ENCODE measurements at places on chromosomes 3 and 15.

DNA sequence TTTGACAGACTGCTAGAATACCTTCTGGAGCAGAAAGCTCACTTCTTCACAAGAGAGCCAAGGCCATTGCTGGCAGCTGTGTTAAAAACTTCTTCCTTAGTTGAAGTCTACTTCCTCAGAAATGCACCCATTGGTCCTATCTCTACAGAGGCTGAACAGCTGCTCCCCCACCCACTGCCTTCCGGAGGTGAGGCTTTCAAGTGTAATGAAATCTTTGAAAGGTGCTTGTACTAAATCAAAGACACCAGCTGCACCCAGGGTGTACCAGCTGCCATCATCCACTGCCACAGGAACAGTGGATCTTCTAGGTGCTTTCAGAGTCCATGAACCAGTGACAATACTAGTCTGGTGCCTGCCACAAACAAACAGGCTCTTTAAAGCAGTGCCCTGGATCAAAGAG is 26.4 kb upstream of the HERC1 start:
- DNase-seq, result no peak

DNA sequence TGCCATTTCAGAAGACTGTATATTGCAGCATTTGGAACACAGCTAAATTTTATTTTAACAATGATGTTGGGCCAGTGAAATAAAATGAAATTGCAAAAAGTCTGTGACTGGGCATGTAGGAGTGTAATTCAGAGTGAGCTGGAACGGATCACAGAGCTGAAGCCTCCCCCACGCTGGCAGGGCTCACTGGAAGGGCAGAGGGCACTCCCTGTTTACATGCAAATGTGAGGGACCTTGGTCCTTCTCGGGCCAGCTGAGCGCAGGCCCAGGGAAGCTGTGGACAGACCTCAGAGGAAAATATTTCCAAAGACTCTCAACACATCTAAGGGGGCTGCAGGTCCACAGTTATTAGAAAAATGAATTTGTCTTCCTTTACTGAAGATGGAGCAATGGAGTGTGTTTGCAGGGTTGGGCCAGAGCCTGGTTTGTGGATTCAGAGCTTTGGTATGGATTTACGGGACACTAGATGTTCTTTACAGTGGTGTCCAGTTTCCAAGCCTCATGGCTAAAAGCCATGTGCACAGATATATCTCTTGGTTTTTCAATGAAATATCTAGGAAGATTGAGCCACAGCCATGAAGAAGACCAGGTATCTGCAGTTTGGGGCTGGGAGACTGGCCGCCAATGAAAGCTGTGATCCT is 32.0 kb downstream of the TRPM1 start:
- DNase-seq, result no peak

DNA sequence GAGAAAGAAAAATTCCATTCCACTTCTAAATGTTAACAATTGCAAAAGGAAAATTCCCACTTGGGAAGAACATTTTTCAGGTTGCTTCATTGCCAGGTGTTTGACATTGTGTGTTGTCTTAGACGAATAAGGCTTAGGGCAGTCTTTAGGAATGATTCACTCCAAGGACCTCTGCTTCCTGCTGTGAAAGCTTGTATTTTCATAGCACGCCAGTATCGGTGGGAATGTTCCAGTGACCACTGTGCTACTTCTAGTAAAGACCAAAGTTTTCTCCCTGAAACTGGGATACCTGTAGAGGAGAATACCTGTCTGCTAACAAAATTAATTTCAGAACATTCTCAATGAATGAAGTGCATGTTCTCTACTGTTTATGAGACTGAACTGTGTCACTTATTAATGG is 64.1 kb downstream of the CDIN1 start:
- no peak for DNase-seq

- peak; percentile 65 for DNase-seq
Observed at GRCh38 chr3:161851941-161852566, 355.4 kb downstream of the OTOL1 start.

DNA sequence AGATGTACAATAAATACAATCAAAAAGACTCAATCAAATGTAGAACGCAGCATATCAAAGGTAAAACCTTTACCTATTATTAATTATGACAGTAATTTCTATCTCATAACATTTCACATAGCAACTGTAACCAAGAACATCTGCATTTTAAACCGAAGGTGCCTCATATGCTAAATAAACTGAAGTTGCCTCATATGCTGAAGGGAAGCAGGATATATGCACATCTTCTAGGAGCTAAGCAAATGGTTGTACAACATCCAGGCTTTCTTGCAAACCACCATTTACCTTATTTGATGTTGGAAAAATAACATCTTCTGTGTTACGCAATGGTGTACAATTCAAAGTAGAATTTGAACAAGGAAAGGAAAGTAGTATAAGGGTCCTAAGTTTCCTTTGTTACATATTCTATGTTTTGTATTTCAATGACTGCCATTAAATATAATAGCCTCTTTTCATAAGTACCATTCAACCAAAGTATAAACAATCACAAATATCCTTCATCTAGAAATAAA is 145.9 kb downstream of the SATB1 start:
- DNase-seq, result no peak

- DNase-seq, result no peak
Observed at GRCh38 chr3:36918050-36918449, 26.8 kb downstream of the TRANK1 start.

GRCh38 chr3:197613199-197613598 is 57.4 kb upstream of the BDH1 start:
- DNase-seq, result no peak

DNA sequence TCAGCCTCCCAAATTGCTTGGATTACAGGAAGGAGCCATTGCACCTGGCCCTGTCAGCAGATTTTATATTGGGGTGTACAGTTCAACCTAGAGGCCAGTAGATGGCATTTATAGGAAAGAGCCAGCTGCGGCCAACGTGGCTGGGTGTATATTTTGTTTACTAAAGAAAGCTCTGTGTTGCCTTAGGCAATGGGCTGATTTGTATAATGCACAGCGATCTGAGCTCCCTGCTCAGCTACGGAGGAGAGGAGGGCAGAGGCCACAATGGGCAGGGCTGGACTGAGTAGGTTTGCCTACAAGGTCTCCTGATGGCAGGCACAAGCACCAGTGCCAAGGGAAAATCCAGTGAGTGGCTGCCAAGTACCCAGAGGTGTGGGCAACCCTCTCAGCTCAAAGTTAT is 282.4 kb downstream of the ARPP21 start:
- DNase-seq, result no peak

DNA sequence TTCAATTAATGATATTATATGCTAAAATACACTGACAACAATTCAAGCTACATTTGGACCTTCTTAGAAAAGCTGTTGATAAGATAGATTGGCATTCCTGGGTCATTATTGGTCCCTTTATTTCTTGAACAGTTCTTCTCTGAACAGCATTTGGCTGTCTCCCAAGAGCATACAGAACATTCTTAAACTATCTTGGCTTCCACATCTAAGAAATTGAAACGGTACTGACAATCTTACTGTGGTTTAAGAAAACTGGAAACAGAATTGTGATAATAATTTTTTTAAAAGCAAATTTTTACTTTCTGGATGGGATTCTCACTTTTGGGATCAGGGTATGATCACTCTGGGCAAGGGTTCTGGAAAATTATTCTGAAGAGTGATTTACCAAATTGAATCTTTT is 161.7 kb upstream of the ZNF385D start:
- no peak for DNase-seq

DNA sequence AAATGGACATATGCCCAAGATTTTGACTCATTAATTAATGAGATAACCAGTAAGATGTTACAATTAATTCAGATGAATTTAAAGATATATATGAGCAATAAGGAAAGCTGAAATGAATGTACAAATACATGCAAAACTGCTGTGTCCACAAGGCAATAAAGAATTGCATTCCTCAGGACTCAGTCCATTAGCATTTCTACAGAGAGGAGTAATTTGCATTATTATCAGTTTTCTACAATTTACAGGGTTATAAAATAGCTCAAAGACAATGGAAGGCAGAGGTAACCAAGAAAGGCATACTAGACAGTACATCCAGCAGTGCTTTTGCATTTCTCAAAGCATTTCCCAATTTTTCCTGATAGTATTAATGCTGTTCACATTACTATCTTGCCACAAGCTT is 377.1 kb upstream of the GOLIM4 start:
- no peak for DNase-seq

- DNase-seq, result no peak
Observed at GRCh38 chr3:160232014-160232413, 6.8 kb downstream of the C3orf80 start.

DNA sequence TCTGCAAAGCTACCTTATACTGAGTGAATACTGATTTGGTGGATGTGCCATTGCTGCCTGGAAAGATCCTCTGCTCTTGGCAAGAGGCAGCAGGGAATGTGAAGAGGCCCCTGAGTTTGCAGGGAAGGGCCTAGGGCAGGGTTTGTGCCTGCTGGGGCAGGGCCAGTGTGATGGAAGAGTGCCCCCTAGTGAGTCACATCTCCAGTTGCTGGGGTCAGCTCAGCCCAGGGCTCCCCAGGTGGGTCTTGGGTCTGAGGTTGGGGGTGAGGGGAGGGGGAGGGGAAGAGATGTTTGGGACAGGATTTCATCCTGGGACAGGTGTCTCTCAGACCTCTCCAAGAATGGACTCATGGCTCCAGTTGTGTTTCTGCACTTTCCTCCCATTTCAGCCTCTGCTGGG is 4.1 kb upstream of the AMOTL2 start:
- DNase-seq, result peak; percentile 80

DNA sequence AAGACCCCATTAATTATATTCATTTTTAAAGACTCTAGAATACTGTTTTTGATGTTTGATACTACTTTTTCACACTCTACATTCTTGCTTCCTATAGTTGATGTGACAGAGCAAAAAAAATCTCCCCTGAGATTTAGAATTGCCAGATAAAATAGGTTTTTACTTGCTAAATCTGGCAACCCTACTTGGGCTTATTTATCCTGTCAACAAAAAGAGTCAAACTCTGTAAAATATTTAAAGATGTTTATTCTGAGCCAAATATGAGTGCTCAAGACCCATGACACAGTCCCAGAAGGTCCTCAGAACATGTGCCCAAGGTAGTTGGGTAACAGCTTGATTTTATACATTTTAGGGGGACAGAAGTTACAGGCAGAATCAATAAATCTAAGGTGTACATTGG is 72.3 kb downstream of the DAPK2 start:
- DNase-seq, result no peak

DNA sequence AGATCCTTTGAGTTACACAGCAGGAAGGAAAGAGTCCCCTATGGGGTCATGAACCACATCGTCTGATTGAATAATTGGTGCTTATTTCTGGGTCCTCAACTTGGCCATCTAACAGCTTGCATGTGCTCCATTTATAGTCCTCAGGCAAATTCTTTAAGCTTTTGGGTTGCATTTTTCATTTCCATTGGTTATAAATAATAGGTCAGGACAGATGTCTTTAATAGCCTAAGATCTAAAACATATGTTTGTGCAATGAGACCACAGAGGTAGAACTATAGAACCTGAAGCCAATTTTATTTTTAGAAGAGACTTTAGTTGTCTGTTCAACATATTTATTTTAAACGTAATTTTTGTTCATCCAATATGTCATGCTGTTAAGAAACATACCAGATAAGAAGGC is 43.2 kb downstream of the CD200R1L start:
- no peak for DNase-seq

DNA sequence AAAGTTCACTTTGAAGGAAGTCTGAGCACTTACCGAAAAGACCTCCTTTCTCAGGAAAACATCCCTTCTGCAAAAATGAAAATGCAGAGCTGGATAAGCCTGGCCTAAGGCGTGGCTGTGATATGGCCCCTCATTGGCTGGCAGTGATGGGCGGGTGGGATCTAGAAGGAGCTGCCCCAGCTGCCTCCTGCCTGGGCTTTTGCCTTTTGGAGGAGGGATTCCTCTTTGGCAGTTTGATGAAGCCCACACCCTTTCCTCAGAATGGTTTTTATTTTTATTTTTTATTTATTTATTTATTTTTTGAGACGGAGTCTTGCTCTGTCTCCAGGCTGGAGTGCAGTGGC is 4.0 kb upstream of the DZIP1L start:
- DNase-seq, result no peak

DNA sequence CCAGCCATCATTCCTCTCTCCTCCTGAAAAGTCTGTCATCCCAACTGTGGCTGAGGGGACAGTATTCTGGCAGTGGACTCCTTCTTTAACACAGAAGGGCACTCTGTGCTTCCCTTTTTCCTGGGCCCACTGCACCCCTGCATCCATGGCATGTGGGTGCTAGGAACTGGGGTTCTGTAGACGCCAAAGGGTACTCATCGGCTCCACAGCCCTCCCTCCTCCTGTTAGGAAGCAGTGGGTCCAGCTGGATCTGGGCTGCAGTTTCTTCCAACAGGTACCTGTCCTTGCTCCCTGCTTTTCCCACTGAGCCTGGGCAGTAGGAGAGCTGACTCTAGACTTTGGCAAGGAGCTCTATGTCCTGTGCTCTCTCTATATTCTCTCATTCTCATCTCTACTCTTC is 6.4 kb upstream of the MANF start:
- DNase-seq, result no peak
